ENCODE measurements at places on chromosomes 7 and 10.

- no peak for DNase-seq
Observed at GRCh38 chr10:88377510-88377909, 205.6 kb downstream of the RNLS start.

DNA sequence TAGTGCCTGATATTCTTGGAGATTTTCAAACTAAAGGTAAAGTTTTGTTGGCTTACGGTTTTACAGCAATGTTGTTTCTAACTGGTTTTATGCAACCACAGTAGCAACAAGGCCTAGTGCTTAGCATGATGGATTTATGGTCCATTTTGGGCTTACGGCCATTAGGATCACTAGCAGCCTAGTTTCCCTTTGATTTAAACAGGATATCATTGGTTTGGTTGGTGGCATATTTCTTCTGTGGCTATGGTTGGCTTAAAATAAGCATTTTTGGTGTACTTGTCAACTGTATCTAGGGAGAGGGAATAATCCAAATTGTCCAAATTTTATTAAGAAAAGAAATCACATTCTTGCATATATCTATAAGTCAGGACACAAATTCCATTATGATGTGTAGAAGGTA is 194.0 kb downstream of the HDAC9 start:
- no peak for DNase-seq

DNA sequence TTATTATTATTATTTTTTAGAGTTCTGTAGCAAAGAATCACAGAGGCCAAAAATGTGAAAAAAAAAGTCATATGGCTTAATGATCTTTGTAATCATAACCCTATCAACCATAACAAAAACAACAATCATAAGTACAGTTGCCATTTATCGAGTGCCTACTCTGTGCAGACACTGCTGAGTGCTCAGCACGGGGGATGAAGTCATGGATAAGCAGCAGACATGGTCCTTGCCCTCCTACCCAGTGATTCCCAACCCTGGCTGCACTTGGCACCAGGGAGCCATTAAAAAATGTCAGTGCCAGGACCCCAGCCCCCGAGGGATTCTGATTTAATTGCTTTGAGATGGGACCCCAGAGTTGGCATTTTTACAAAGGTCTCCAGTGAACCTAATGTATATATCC is 38.2 kb downstream of the ENTPD1 start:
- no peak for DNase-seq

DNA sequence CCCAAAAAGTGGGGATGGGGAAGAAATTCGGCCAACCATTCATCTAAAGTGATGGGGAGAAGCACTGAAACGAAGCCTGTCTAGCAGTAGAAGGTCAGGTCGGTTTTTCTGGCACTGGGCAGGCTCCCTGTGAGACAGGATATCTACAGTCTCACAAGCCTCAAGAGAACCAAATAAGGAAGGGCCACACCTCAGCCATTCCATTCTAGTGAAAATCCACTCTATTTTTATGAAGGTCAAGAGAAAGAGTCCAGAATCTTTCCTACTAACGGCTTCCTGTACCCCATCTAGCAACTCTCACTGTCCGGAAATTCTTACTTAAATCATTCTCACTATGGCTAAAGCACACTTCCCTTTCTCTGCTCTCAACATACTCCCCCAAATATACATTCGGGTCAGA is 267.1 kb downstream of the PRPF18 start:
- DNase-seq = no peak

DNA sequence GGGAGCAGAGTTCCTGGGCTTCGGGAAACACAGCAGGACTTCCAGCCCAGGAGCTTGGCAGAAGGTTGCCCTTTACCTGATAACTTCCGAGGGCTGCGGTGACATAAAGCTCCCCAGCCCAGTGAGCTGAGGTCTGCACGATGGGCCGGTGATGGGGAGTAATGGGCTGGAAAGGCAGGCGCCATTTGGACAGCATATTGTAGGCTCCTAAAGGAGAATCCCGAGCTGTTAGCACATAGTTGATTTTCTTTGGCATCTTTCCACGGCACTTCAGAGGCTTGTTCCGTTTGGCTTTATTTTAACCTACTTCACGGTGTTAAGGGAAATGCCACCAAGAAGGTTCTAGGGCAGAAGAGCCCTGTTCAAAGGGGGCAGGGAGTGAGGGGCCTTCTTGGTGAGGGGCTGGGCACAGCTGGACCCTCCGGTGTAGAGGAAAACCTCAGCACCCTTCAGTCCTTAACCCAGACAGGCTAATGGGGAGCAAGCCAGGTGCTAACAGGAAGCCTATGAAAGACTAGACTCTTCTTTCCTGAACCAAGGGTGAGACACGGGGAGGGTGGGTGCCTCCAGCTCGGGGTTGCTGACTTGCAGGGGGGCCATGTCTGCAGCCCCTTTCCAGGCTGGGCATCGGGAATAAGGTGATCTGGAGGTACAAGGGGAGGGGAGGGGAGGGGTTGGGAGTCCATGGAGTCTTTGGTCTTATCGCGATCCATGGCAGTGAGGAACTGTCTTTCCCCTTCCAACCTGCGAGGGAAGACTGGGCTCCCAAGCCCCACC is 347.7 kb downstream of the GLRX3 start:
- DNase-seq = no peak

- DNase-seq = no peak
Observed at GRCh38 chr7:147721962-147722830, 868.4 kb upstream of the C7orf33 start.

GRCh38 chr10:50634479-50634878 is 10.7 kb upstream of the SGMS1 start:
- DNase-seq = no peak

All from naive thymus-derived CD8-positive, alpha-beta T cell (primary cell).